ENCODE measurements at places on chromosomes 7 and 10.
A peak's percentile ranks its signal among the peaks of the same experiment; 100 is the strongest.

DNA sequence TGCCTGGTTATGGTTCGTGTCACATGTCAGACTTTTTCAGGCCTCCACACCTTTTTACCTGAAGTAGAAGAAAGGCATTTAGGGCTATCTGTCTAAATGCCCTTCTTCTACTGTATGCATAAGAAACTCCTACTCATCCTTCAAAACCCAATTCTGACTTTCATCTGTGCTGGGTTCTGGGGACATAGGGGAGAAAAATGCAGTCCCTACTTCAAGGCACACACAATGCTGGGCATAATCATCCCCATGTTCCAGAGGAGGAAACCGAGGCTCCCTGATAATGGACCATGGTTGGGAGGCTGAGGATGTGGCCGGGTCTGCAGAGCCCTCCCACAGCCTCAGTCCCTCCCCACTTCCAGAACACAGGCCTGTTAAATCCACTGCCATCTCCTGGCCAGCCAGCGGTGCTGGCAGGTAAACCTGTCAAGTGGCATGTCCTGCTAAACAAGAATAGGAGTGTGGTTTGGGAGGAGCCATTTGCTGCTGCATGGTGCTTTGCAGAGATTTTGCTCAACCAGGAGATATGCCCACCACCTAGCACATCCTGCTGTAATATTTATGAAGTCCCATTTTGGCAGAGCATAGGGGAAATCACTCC is 32.0 kb downstream of the GRID1 start:
- no peak for DNase-seq

GRCh38 chr10:56508562-56508961 is 147.5 kb upstream of the ZWINT start:
- DNase-seq = no peak

DNA sequence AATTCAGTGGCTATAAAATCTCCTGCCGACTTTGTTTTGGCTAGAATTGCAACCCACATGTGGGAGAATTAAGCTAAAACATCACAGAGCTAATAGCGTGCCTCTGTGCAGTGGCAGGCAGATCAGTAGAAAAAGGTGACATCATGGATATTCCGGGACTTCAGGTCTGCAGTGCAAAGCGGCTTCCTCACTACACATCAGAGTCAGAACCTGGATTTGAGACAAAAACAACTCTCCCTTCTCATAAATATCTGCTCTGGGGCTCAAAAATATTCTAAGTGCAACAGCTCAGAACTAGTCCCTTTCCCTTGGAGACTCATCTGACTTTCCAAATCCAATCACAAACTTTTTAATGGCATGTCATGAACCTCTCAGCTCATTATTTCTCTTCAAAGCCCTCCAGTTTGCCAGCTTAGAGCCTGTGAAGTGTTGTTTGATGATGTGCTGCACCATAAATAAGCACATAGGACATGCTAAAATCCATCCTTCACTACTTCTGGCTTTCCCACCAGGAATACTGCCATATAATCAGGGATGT is 337.1 kb downstream of the RNLS start:
- DNase-seq = no peak

DNA sequence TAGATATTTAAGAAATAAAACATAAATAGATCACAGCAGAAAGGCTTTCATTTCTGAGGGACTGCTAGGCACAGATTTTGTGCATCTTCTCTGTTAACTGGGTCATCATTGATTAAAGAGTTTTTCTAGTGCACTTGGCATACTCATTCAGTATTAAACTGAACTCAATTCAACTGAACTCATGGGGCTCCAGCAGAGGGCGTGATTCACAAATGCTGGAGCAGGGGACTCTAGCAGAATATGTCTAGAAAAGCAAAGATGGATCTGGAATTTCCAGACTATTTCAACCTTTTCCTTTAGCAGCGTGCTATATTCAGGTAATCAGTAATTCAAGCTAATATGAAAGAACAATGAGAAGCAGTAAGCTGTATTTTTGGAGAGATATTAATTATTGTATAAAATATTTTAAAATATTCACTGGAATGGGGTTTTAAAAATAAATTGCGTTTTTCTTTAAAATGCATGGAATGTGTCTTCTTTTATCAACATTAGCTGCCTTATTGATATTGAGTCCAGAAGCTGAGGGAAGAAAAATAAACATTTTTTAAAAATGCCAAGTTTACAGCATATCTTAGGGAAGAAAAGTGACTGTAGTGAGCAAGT is 296.8 kb upstream of the CACNA2D1 start:
- DNase-seq = peak; percentile 88

GRCh38 chr10:88874281-88874680 is 5.8 kb upstream of the STAMBPL1 start:
- DNase-seq = no peak

DNA sequence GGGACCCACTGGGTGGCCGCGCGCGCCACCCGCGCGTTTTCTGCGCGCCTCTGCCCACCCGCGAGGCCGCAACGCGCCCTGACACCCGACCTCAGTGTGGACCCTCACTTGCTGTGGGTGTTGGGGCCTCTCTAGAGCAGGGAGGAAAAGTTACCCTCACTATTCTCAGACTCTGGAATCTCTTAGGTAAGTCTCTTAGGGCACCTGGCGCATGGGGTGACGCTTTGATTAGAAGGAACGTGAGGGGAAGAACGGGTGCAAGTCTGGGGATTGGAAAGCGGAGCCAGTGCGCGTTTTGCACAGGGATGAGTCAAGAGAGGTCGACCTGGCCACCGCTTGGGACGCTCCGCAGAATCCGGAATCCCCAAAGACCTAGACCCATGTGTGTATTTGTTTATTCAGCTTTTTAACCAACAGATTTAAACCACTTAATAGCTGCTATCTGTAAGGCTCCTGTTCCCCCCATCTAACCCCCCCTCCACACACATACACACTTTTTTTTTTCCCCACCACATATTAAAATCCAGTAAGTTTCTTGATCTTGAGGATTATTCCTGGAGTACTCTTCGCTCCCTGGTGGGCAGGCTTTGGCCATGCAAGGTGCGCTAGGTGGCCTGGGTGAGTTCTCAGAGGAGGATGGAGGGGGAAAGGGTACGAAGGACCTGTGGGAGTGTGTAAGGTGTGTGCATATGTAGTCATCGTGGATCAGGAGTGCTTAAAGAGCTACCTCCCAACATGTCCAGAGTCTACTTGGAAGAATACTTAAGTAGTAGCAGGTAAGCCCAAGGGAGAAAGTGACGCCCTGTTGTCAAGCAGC is 169.1 kb upstream of the PPP1R3A start:
- DNase-seq = peak; percentile 65

GRCh38 chr7:13198036-13198435 is 510.6 kb downstream of the ARL4A start:
- no peak for DNase-seq

DNA sequence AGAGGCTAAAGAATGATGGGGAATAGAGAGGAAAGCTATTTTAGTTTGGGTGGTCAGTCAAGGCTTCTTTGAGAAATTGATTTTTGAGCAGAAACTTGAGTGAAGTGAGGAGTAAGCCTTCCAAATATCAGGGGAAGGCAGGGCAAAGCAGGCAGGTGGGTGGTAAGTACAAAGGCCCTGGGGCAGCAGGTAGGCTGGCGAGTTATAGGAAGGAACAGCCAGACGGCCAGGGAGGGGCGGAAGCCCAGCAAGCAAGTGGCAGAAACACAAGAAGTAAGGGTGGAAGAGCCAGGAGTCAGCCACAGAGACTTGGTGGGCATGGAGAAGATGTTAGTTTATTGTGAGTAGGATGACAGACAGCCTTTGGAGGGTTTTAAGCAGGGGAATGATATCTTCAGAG is 34.9 kb downstream of the VWA2 start:
- no peak for DNase-seq

DNA sequence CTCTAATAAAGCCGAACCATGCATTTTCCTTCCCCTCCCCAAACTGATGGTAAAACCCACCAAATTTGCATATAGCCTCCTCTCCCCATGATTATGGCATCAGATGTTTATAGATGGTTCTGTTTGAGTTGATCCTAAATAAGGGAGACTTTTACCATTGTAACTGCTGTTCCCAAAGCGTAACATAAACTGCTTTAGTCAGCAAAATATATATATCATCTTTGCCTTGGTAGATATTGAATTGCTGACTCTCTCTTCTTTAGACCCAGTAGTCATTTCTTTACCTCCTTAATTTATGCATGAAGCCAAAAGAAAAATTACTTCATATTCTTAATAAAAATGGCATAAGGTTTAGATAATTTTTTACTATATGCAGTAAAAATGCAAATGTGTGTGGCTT is 86.2 kb upstream of the LRGUK start:
- DNase-seq = no peak

- no peak for DNase-seq
Observed at GRCh38 chr7:76089865-76090475, 42.1 kb downstream of the MDH2 start.

GRCh38 chr7:110568932-110569331 is 522.0 kb upstream of the LRRN3 start:
- DNase-seq = no peak

DNA sequence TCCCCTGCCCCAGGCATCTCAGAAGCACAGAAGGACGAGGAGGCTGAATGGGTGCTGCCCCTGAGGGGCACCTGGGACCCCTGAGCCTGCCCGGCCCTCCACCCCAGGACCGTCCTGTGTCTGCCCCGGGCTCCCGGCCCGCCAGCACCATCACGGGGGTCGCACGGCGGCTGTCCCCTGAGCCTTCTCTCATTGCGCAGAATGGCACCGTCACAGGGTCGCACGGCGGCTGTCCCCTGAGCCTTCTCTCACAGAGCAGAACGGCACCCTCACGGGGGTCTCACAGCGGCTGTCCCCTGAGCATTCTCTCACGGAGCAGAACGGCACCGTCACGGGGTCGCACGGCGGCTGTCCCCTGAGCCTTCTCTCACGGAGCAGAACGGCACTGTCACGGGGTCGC is 31.5 kb downstream of the FAM20C start:
- DNase-seq = no peak

DNA sequence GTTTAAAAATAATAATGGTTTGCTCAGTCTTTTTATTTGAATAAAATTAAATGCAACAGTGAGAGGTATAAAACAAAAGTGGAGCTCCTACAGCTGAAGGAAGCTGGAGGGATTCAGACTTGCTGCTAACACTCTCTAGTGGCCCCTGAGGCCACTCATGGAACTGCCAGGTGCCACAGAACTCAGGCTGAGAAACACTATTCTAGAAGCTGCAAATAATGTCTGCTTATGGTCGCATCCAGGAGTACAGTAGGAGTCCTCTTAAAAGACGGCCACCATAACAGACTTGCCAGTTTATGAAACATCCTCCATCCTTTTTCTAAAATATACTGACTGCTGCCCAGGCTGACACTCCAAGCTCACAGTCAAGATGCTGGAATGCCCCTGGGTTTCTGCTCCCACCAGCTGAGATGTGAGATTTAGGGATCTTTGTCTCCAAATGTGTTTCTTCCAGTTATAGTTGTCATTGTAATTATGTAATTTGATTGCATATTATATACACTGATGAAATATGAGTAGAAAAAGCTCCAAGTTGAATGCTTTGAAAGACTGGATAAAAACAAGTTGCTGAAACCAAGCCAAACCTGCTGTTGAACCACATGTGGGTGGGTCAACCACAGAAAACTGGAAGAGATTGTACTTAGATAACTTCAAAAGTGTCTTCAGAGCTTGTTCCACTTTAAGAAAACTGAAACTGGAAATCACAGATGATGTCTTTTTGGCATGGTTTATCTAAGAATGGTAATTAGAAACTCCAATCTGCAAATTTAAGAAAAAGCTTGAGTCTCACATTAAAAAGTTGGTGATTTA is 213.7 kb upstream of the AOAH start:
- DNase-seq = no peak

GRCh38 chr7:5477723-5478531 is 54.3 kb upstream of the TNRC18 start:
- DNase-seq = no peak

- peak; percentile 16 for DNase-seq
Observed at GRCh38 chr10:80443531-80443974, 10.6 kb upstream of the TSPAN14 start.

GRCh38 chr10:114577133-114577532 is 80.9 kb downstream of the ABLIM1 start:
- DNase-seq = no peak

GRCh38 chr7:73746378-73746777 is 7.8 kb upstream of the ABHD11 start:
- DNase-seq = peak; percentile 59

DNA sequence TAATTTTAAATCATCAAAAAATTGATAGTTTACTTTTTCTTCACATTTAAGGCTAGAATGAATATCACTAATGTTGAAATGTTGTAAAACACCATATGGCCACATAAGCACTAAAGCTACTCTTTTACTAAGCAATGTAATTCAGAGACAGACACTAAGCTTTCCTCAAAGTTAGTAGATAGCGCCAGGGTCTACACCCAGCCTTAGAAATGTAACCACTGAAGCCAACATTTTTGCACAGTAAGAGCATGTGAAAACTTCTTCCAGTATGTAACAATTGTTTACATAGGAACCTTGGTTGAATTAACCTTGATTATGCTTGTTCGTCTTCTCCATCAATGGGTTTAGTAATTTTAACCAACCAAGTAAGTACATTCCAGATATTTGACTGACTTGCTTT is 28.4 kb upstream of the PRKG1 start:
- DNase-seq = no peak

- DNase-seq = no peak
Observed at GRCh38 chr10:77835669-77836086, 90.9 kb downstream of the DLG5 start.
